Activated T-cell treated with anti-CD3 and anti-CD28 coated beads for 24 hours (primary cell): ENCODE measurements at places on chromosomes 7 and 10.

- DNase-seq: no peak
These were observed 1.8 kb downstream of the KLLN start for GRCh38 chr10:87861566-87861952.

DNA sequence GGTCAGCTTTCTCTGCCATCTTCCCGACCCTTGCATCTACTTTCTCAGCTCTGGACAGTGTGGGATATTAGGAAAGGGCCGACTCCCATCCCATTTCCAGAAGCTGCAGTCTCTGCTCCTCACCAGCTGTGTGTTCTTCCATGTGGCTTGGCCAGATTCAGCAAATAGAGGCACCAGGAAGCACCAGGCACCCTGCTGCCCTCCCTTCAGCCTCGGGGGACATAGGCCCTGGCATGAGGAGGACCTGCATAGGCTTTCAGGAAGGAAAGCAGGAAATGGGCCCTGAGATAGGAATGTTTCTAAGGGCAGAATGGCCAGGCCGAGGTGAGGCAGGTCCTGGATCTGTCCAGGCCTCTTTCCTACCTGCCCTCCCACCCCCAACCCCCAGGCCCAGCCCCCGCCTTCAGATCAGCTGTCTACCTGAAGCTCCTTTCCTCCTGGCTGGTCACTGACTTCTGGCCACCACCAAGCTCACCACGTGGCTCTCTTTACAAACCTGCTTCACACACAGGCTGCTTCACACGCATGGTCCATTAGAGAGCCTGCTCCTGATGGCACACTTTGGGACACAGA, 27.5 kb upstream of the PURB start:
- no peak for DNase-seq

DNA sequence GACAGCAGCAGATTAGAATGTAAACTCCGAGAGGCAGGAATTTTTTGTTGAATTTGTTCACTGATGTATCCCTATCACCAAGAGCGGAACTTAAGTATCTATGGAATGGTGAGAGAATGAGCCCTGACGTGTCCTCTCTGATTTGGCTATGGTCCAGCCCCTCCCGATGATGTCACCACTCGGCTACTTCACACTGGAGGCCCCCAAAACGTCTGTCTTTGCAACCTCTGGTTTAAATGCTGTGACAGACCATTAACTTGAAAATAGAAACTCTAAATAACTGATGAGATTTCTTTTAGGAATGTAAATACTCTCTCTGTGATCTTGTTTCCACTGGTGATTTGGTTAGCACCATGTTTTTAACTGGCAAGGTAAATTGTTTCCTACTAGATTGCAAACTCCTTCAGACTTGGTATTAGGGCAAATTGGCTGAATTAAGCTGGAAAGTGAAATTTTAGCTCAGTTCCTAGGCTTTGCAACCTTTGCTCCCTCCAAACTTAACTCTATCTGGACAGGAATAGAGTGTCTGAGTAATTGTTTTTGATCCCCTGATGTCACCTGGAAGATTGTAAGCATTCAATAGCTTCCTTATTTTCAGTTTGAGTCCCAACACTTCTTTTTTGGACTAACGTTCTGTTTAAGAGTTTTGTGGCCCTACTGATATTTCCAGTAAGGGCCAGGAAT, 19.1 kb downstream of the SLC16A12 start:
- DNase-seq: no peak

DNA sequence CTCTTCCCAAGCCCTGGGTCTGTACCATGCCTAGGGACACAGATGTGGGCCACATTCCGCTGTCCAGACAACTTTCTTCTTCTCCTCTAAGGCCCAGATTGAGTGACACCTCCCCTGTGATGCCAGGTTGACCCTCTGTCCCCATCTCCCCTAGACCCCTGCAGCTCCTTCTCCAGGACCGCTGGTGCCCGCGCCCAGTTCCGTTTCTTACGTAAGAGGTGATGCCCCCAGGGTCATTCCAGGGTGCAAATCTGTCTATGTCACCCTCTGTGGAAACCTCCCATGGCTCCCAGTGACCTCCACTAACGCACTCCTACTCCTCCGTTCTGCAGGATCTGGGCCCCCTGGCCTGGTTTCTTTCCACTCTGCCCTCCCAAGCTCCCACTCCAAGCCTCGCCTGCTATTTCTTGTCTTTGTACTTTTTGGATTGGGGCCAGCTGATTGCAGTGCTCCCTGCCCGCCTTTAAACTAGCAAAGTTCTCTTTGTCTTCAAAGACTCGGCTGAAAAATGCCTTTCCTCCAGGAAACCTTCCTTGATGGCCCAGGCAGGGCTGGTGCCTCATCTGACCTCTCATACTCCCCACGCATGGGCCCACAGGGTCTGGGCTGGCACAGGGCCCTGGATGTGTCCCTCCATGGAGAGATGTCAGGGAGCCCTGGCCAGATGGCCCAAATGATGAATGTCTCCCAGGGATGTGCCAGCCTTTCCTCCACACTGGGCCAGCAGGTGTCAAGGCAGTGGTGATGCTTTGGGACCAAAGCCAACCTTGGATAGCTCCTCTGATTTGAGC, 21.3 kb upstream of the ELN start:
- DNase-seq: no peak

- no peak for DNase-seq
These were observed 65.6 kb downstream of the HBP1 start for GRCh38 chr7:107234436-107234835.

DNA sequence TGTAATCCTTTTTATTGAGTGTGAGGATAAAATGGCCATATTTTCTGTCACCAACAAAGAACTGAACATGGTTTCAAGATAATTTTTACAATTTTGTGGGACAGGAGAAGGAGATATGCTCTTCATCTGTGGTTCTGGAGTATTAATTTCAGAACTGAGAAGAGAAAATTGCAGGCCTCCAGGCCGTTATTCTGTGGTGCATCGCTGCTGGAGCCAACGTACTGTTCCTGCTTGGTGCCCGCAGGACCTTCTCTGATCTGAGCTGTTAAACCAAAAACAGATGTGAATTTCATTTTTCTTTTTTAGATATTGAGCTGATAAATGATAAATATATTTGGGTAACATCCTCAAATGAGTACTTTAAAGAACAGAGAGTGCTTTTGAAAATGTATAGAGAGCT, 63.9 kb downstream of the IKZF1 start:
- no peak for DNase-seq
